ENCODE measurements at places on chromosomes 7 and 10.

GRCh38 chr7:158588085-158588877 is 658 bp upstream of the PTPRN2 start:
- DNase-seq: no peak

DNA sequence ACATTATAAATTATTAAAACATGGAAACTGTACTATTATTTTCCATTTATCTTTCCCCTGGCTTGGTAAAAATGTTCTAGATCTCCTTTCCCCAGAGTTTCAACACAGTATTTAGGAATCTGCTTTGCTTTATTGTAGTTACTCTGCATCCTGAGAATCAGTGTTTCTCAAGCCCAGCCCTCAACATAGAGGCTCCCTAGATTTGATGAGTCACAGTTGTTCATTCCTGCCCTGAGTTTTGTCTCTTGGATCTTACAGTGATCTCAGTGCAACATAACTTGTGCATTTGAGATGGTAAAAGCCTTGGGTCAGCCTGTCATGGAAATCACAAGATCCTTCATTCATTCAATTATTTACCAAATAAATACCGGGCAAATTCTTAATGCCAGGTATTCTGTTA is 63.0 kb downstream of the VAX1 start:
- no peak for DNase-seq

GRCh38 chr10:5932345-5932744 is 42.3 kb downstream of the FBH1 start:
- DNase-seq: no peak

- no peak for DNase-seq
Observed at GRCh38 chr7:11833431-11833830, 1.4 kb upstream of the THSD7A start.

DNA sequence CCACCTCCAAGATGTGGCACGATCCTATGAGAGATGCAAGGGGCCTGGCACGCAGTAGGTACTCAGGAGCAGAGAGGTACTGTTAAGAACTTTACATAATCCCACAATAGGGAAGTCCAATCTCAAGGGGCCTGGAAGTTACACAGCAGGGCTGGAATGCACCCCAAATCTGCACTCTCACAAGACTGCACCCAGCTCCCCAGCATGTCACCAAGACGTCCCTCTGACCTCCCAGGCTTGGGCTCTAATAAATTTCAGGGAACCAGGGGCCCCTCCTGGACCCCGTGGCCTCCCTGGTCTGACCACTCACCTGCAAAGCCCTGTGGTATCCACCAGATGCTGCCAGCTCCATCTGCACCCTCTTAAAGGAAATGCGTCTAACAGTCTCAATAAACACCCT is 94.9 kb downstream of the OAT start:
- no peak for DNase-seq

GRCh38 chr10:2476812-2477553 is 590.4 kb upstream of the PFKP start:
- DNase-seq: no peak

- no peak for DNase-seq
Observed at GRCh38 chr10:81145975-81146374, 608.3 kb downstream of the SH2D4B start.

GRCh38 chr7:100575746-100576383 is 2.2 kb upstream of the SAP25 start:
- no peak for DNase-seq

DNA sequence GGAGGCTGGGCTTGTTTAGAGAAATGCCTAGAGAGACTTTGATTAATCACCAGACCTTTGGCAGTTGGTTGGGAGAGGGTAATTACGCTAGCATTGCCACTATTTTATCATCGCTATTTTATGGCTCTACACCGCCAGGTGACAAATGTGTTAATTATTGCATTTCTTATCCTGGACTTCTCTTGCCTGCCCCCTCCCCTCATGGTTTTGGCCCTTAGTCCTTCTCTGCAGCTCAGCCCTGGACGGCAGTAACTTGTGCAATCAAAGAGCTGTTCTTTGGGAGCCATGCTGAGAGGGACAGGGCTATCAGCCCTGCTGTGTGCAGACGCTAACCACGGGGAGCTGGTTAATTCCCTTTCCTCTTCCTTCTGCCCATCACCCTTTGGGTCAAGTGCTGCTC is 585.0 kb downstream of the AUTS2 start:
- DNase-seq: no peak

- DNase-seq: no peak
Observed at GRCh38 chr10:70974351-70974901, 86.1 kb upstream of the PCBD1 start.

DNA sequence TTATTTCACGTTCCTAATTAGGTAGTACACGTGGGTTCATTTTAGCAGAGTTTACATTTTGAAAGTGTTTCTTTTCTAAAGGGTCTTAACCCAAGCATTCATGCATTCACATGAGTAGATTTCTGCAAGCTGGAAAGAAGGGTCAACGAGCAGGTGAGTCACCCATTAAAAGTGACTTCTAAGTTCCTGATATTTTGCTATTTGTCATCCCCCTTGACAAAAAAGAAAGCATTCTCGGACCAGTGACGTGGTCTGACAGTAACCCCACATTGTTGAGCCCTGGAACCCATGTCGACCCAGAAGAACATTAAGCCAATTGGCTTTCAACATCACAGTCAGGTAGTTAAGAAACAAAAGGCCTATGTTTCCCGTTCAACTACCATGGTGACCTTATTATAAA is 49.6 kb downstream of the ABCB5 start:
- DNase-seq: no peak

- DNase-seq: no peak
Observed at GRCh38 chr10:50544095-50544856, 79.5 kb downstream of the SGMS1 start.

DNA sequence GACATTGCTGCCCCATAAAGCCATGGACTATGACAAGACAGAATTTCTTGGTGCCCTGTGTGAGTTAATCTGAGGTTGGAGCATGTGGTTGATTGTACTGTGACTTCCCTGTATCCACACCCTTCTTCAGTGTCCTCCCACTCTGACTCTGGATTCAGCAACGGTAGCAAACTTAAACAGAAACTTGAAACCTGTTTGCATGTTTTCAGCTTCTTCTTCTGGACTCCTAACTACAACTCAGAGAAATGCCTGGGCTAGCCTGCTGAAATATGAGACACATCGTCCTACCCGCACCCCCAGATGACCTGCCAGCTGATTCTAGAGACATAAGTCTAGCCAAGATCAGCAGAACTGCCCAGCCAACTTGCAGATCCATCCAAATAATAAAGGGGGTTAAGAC is 78.4 kb downstream of the IPMK start:
- DNase-seq: no peak

DNA sequence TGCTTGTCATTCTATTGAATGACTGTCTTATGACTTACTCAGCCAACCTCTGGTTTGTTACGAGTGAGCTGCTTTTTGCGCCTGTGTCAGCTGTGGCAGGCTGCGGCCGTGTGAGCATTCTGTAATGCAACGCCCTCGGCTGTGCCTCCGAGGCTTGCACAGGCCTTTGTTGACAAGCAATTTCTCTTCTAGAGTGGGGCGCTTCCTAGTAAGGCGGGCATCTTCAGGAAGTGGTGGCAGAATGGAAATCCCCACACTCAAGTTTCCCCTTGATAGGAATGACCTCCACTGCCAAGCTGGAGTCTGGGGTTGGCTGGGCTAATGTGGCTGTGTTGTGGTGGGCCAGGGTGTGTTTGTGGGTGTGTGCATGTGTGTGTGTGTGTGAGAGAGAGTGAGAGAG is 20.2 kb upstream of the TMEM178B start:
- DNase-seq: peak; percentile 48

DNA sequence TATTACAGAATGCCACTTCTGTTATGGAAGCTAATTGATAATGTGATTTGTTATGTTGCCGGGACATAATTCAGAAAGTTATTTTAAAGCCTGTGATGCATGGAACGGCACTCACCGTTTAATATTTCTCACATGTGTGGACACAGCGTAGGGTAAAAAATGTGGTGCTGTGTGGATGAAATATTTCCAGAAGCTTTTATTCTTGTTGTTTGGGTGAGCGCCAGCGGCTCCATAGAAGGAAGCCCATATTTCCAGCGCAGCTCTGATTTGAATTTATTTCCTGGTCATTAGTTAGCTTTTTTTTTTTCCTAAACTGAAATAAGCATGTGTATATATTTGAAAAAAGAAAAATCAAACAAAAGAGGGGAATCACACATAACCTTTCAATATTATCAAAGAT is 20.2 kb upstream of the NKX6-2 start:
- DNase-seq: no peak

DNA sequence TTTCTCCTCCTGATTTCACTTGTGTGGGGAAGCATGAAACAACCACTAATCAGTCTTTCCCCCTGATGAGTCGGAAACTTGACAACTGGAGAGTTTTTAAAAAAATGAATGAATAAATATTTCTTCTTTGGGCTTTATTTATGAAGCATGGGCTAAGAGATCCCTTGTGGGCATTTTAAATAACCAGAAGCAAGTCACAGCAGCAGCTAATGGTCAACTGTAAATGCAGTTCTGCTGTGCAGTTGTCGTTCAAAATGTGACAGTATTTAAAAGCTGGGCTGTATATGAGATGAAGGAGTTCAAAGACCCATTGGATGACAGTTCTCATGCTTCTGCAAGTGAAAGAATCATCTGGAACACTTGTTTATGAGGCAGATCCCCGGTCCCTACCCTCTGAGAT is 54.1 kb downstream of the STEAP1B start:
- no peak for DNase-seq

- no peak for DNase-seq
Observed at GRCh38 chr10:1185911-1186682, 129.9 kb downstream of the WDR37 start.

GRCh38 chr7:76196786-76197185 is 4.9 kb upstream of the SRRM3 start:
- DNase-seq: no peak

Data from T-helper 17 cell (primary cell).